ENCODE measurements at places on chromosomes 2 and 18. TPM values are rescaled to one million over a fixed set of nuclear protein-coding genes. Genes with fewer than 3 reads are reported as not detected.

CD207 gene
- total RNA-seq = not detected

DRC1 gene
- not detected for total RNA-seq

- no peak for DNase-seq
Observed at GRCh38 chr2:130825966-130826253, 10.8 kb upstream of the ARHGEF4 start.

GRCh38 chr2:237601453-237602116, 11.1 kb upstream of the RAB17 start:
- no peak for DNase-seq
